Amniotic stem cell (primary cell): ENCODE measurements at places on chromosomes 2 and 18.
A peak's percentile ranks its signal among the peaks of the same experiment; 100 is the strongest.

GRCh38 chr2:210442878-210443277, 33.7 kb downstream of the LANCL1 start:
- DNase-seq = no peak

DNA sequence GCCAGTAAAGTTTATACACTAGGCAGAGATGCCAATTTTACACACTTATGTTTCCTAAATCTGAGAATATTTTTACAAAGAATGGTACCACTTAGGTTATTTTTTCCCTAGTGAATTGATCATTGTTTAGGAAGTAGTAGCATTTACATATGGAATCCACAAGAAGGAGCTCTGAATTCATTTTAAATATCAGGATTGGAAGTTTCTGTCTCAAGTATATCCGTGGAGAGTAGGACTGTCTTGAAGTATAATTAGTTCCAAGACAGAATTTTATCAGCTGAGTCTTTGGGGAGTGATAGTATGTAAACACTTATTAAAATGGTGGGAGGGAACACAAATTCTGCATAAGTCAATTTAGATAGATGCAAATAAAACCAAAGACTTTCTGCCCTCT, 82.3 kb upstream of the FAM98A start:
- DNase-seq = no peak

DNA sequence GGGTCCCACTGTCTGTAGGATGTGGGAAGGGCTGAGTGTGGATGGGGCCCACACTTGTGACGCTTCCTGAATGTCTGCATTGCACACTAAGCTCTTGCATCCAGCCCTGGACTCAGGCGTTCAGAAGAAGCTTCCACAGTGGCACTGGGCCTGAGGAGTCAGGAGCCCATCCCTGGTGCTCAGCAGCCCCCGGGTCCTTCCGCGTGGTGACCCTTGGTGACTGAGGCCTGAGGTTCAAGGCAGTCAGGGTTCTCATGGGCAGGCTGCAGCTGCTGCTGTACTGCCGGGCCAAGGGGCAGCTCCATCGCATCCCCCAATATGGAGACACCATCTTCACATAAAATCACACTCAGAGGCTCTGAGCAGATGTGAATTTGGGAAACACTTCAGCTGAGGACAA, 65.8 kb upstream of the TUBA3E start:
- no peak for DNase-seq

DNA sequence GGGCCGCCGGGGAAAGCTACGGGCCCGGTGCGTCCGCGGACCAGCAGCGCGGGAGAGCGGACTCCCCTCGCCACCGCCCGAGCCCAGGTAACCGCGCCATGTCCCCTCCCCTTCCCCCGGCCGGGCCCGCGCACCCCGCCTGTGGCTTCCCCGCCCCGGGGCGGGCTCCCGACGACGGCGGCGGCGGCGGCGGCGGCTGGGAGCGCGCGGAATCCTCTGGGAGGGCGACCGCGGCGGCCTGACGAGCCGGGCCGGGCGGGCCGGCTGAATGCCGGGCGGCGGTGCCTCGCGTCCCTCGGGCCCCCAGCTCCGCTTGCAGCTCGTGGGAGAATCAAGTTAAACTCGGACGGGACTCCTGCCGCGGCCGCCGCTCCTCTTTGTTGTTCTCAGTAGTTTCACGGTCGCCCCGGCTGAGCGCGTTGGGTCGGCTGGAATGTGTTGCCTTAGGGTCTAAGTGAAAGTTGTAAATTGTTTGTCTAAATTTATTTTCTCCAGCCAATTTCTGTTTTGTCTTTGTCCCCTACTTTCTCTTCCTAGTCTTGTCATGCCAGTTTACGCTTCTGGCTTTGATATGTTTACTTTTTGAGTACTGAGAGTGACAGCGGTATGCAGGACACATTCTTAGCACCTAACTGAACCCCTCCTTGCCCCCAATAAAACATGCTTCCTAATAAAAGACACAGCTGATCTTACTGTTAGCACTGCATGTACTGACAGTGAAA, 685 bp downstream of the SMAD4 start:
- peak; percentile 48 for DNase-seq

DNA sequence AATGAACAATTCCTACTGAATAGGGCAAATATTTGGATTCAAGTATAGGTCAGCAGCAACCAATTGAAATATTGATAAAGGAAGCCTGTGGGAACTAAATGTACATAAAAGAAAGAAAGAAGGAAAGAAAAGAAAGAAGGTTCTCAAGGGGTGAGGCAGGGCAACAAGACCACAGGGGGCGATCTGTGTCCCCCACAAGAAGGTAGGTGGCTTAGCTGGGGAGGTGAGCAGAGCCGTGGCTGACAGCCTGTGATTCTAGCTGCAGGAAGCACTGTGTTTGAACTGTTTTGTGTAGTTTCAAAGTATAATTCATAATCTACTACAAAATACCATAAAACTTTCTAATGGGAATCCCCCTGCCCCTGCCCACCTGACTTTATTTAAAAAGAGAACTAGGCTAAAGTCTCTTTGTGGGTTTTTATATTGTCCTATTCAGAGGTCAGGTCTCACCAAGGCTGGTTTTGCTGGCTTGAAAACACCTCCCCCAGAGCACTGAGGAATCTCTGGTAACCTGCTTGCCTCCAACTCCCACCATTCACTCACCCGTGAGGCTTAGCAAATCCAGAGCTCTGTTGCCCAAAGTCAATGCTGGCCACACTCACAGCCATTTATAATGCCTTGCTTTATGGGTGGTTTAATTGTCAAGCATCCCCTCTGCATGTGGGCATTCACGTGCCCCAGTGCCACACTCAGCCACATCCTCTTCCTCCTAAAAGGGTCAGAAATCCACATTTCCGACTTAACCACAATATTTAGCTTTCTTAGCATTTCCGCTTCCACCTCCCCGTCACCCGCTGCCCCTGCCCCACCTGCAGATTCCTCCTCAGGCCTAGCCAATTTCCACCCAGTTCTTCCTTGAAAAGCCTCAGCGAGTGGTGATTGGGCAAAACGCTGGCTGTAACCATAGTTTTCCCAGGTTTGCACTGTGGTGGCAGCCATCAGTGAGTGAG, 36.4 kb upstream of the LMAN1 start:
- DNase-seq = no peak

- DNase-seq = no peak
Measured at GRCh38 chr2:236974148-236974547, 111.5 kb upstream of the COPS8 start.

- DNase-seq = no peak
Measured at GRCh38 chr2:19900931-19901441, 797 bp downstream of the TTC32 start.

GRCh38 chr18:77601567-77601966, 351.9 kb downstream of the GALR1 start:
- no peak for DNase-seq
